Left renal pelvis (tissue), 4 donors: ENCODE measurements at places on chromosomes 2 and 18.

DNA sequence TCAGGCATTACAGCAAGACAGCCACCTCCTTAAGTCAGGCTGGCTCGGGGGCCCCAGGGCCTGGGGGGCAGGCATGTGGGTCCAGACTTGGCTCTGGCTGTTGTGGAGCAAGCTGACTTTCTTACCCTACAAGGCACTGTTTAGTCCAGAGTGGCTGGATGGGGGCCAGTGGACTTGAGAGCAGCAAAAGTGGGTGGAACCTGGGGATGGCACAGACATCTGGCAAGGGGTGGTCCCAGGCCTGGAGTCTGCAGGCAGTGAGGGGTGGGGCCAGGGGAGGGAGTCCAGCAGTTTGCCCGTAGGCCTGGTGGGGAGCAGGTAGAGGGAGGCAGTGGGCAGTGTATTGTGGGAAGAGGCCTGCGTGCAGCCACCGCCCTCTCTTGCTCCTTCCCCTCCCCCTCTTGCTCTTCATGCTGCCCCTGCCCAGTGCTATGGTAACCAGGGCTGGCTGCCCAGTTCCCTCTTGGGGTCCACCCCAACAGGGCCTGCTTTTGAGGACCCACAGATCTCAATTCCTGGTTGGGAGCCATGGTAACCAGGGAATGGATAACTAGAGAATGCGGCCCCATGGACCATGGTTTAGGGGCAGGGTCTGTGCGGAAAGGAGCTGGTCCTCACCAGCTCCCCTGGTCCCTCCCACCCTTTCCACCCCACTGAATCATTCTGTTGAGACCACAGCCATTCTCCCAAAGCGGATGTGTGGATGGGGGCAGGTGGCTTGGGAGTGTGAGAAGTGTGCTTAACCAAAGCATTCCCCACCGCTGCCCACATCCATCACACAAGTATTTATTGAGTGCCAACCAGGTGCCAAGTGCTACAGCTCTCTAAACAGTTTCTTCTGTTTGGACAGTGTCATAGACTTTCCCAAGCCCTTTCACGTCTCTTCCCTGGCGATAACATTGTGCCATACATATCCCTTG, 19.3 kb downstream of the SPEG start:
- DNase-seq: no peak

GRCh38 chr18:67862069-67862468, 345.5 kb upstream of the DSEL start:
- no peak for DNase-seq

GRCh38 chr18:76503649-76504386, 8.8 kb upstream of the ZNF516 start:
- DNase-seq: no peak

DNA sequence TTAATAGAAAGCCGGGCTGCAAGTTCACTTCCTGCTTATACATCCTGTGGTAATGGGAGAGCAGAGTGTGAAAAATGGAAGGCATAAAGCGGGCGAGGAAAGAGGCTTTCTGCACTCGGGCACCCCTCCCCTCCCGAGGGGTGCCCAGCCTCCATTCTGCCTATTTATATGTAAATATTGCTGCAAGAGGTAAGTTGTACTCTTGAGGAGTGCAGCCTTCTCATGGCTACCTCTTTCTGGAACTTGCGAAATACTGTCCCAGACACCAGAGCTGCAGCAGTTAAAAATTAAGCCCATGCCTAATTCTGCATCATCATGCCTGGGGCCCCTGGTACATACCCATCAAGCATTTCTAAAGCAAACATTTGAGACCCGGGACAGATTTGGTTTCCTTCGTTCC, 156.0 kb downstream of the GBX2 start:
- no peak for DNase-seq

DNA sequence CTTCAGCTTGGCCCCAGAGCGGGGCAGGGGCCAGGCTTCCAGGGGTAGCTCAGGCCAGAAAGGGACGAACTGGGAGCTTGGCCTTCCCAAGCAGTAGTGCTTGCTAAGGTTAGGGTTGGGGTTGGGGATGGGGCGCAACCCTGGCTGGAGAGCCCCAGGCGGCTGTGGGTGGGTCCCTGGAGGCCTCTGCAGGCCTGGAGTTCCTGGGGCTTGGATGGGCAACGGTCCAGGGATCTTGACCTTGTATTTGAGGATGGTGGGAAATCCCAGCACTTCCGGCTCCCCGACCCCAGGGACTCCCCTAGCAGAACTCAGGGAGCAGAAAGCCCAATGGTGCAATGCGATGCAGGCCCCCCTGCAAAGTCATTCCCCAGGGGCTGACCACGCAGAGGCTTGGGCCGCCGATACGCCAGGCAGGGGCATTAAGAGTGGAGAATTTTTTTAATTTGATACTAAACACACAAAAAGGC, 12.6 kb upstream of the MLPH start:
- no peak for DNase-seq

DNA sequence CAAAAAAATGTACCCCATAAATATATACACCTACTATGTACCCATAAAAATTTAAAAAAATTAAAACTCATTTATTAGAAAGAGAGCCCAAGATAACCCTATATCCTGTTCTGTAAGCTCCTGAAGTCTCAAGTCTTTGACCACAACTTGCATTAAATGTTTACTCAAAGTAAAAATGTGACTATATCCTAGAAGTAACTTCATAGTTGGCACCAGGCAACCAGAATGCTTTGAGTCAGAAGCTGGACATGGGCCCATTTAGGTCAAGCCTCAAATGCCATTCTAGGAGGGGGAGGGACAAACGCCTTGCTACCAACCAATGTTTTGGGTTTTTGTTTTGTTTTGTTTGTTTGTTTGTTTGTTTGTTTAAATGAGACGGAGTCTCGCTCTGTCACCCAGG, 9.3 kb upstream of the TBC1D8 start:
- no peak for DNase-seq

GRCh38 chr2:138182937-138183312, 218.7 kb downstream of the HNMT start:
- no peak for DNase-seq

GRCh38 chr18:6629635-6630140, 99.8 kb upstream of the ARHGAP28 start:
- no peak for DNase-seq

GRCh38 chr18:77074431-77074830, 58.2 kb downstream of the MBP start:
- no peak for DNase-seq

DNA sequence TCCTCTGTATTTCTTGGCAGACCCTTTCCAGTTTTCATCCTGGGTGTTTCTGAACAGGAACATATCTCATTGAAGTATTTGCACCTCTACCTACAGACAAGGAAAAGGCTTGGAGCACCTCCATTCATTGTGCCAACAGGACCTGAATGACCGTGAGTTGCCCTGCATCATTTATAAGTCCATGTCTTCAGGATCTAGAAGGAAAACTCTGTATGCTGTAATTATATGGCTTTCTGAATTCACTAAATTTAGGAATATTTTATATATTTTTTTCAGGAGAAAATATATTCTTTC, 402.3 kb upstream of the SLC14A2 start:
- DNase-seq: no peak

DNA sequence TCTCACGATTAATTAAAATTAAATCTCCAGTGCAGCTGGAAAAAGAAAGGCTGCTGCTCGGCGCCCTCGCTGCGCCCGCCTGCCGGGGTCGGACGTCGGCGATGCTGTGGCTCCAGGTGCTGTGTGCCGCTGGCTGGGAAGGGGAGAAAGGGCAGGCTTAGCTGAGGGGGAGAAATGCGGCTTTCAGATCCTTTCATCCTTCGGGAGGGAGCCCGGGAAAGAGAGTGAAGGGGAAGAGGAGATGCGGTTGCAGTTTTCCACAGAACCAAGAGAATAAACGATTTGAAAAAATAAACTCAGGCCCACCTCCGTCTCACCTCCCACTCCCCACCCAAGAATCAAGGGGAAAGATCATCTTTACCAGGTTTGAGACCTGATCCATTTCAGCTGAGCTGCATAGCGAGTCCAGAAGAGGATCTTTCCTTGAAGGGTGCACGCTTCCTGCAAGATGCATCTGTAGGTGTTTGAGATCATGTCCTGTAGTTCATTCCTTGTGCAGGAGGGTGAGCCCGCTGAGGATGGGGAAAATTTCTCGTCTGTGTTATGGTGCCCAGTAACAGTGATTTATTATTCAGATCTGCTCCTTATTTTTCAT, 495 bp downstream of the TMEM169 start:
- DNase-seq: no peak

DNA sequence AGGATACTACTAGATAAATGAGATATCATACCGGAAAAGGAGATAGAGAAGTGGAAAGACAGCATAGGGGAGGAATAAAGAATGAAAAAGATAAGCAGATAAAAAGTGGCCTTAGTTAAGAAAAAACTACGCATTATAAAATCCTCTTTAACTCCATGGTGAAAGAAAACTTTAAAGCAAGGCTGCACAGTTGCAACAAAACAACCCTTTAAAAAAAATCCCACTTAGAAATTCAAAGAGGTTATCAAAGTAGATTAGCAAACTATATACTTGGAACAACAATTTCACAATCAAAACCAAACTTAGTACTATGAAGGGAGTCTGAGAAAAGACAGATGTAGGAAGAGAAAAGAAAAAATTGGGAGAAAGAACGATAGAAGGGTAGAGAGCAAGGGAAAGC, 133.4 kb upstream of the OSR1 start:
- DNase-seq: no peak

DNA sequence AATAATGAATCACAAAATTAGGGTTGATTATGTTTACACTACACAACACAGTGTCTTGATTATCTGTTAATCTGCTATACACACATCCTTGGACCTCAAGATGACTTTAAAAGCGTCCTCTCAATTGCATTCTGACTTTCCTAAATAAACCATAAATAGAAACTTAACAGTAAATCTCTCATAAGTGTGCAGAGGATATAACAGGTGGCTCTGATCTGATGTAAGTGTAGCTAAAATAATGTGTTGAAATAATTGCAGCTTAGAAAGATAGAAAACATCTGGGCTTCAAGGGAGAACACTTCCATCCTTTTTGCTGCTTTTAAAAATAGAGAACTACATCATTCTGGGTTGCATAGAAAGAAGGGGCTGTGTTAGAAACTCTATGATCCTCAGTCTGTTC, 78.4 kb upstream of the EFEMP1 start:
- no peak for DNase-seq

DNA sequence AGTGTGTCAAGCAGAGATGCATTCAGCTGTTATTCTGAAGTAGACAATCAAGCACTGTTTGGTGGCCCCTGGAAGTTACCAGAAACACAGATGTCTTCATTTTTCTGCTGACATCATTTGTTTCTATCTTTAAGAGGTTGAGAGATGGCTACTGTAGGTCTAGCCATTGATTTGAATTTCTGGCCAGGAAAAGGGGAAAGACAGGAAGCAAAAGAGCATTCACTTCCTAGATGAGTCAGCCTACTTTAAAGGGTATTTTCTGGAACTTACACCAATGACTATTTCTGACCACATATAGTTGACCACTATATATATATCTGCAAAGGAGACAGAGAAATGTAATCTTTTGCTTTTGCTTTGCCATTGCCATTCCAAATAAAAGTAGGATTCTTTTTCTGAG, 900.1 kb upstream of the SOX11 start:
- no peak for DNase-seq

GRCh38 chr2:15348045-15348444, 213.1 kb downstream of the NBAS start:
- DNase-seq: no peak

DNA sequence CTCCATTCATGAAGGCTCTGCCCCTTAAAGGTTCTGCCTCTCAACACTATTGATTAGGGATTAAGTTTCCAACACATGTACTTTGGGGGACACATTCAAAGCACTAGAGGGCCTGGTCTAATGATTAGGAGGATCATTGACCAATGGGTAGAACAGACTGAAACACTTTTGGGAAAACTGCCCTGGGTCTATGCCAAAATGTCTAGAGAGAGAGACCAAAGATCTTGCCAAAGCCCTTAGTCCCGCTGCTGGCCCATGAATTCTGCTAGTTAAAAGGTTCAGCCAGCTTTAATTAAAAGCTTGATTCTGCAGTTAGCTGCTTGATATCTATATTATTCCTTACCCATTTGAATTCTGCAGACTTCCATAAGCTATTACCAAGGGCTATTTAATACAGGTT, 613.2 kb downstream of the SLC4A3 start:
- no peak for DNase-seq

GRCh38 chr2:39516347-39517101, 79.4 kb upstream of the MAP4K3 start:
- DNase-seq: no peak

- no peak for DNase-seq
These were observed 3.5 kb upstream of the ASXL2 start for GRCh38 chr2:25881764-25882163.

GRCh38 chr2:197210430-197210829, 100.2 kb downstream of the ANKRD44 start:
- no peak for DNase-seq

- no peak for DNase-seq
These were observed 74.5 kb downstream of the QPCT start for GRCh38 chr2:37418956-37419355.

DNA sequence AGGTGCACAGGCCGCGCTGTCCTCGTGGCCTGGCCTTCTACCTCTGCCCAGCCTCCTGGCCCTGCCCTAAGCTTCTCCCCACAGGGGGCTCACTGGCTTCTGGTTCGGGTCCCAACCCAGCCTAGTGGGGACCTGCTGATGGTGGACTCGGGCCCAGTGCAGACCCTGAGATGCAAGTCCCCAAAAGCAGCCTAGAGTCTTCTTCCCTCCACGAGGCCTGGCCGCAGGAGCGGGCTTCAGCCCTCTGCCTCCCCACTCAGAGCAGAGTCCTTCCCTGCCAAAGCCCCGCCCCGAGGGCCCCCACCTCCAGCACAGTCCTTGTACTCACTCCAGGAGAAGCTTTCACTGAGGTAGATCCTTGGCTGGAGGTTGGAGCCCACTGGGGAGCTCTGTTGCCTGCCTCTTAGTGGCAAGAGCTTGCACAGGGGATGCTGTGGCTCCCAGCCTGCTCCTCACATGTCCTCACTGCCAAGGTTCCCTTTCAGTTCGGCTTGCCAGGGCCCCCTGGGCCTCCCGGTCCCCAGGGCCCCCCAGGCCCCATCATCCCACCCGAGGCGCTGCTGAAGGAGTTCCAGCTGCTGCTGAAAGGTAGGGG, 3.6 kb downstream of the ERFE start:
- DNase-seq: no peak

GRCh38 chr18:8989855-8990254, 112.6 kb upstream of the NDUFV2 start:
- no peak for DNase-seq

- DNase-seq: no peak
These were observed 61.5 kb downstream of the ADNP2 start for GRCh38 chr18:80170395-80171053.

DNA sequence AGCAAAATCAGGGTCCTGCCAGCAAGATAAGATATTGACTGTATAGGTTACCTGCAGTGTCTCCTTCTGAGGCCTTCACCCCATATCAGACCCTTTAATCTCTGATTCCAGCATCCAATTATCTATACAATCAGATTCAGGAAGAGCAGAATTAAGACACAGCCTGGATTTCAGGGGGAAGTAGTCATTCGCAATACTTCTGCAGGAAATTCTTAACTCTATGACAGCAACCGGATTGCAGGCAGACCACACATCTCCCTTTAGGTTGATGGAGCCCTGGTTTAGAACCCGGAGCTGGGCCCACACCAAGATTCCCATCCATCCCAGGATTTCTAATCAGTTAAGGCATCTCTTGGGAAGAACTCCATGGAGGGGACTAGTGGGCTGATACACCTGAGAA, 9.5 kb downstream of the ARL4C start:
- no peak for DNase-seq

GRCh38 chr2:45962177-45962921, 310.9 kb downstream of the PRKCE start:
- no peak for DNase-seq

- DNase-seq: no peak
These were observed 192.8 kb downstream of the MTX2 start for GRCh38 chr2:176461809-176462670.

- DNase-seq: no peak
These were observed 8.8 kb downstream of the IMMT start for GRCh38 chr2:86186431-86186830.
